ENCODE measurements at places on chromosomes 3 and 15. TPM values are rescaled to one million over a fixed set of nuclear protein-coding genes. Genes with fewer than 3 reads are reported as not detected.

The IRAK2 gene
- 4.7 TPM for total RNA-seq

The SERPINI2 gene
- not detected for total RNA-seq

The PPP1R2 gene
- 75.1 TPM for total RNA-seq

The SHF gene
- total RNA-seq: 2.0 TPM

The CKMT1A gene
- not detected for total RNA-seq

- H3K27ac ChIP-seq: no peak overlapping the region
- no peaks in the 10 kb centered on the region for H3K27me3 ChIP-seq
- no peak for DNase-seq
- H3K4me3 ChIP-seq: no peak overlapping the region
- peaks cover 10% of the 10 kb centered on the region for H3K4me1 ChIP-seq
These were observed 48.1 kb upstream of the MAP4 start for GRCh38 chr3:48064292-48064829.

- H3K4me3 ChIP-seq: no peak overlapping the region
- no peak for DNase-seq
- H3K27ac ChIP-seq: no peak overlapping the region
- no peaks in the 10 kb centered on the region for H3K4me1 ChIP-seq
These were observed 149.5 kb downstream of the TP63 start for GRCh38 chr3:189780546-189781270.

- DNase-seq: no peak
- no peaks in the 10 kb centered on the region for H3K27me3 ChIP-seq
- H3K4me1 ChIP-seq: peaks cover 13% of the 10 kb centered on the region
- no peak overlapping the region for H3K27ac ChIP-seq
- no peaks in the 10 kb centered on the region for H3K36me3 ChIP-seq
These were observed 5.2 kb upstream of the LCTL start for GRCh38 chr15:66570842-66571478.

- no peak overlapping the region for H3K4me3 ChIP-seq
- no peak for DNase-seq
- H3K27me3 ChIP-seq: no peaks in the 10 kb centered on the region
- no peaks in the 10 kb centered on the region for H3K4me1 ChIP-seq
These were observed 298.6 kb upstream of the ZNF717 start for GRCh38 chr3:76083992-76084391.

GRCh38 chr15:83113881-83114674, 6.6 kb downstream of the TM6SF1 start:
- H3K4me3 ChIP-seq: no peak overlapping the region
- no peaks in the 10 kb centered on the region for H3K27me3 ChIP-seq
- peaks cover 22% of the 10 kb centered on the region for H3K4me1 ChIP-seq
- no peak overlapping the region for H3K27ac ChIP-seq

DNA sequence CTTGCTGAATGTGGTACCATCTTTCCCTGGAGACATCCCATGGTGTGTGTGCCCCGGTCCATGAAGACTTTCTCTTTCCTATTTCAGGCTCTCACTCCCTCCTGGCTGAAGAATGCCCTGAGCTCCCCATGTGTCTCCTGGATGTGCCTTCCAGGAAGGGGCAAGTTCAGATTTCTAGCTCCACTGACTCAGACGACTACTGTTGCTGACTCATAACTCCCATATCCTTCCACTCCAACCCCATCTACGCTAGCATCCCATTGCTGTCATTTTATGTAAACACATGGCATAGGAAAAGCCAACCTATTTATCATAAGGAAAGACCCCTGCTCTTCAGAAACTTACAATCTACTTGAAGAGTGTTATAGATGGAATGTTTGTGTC, 95.0 kb downstream of the ADCY5 start:
- no peak overlapping the region for H3K4me3 ChIP-seq
- H3K27me3 ChIP-seq: peaks cover 3% of the 10 kb centered on the region

GRCh38 chr3:21779909-21780308, 28.9 kb upstream of the ZNF385D start:
- no peaks in the 10 kb centered on the region for H3K4me1 ChIP-seq
- no peak overlapping the region for H3K27ac ChIP-seq
- H3K27me3 ChIP-seq: no peaks in the 10 kb centered on the region
- no peak overlapping the region for H3K4me3 ChIP-seq
- H3K36me3 ChIP-seq: no peaks in the 10 kb centered on the region

DNA sequence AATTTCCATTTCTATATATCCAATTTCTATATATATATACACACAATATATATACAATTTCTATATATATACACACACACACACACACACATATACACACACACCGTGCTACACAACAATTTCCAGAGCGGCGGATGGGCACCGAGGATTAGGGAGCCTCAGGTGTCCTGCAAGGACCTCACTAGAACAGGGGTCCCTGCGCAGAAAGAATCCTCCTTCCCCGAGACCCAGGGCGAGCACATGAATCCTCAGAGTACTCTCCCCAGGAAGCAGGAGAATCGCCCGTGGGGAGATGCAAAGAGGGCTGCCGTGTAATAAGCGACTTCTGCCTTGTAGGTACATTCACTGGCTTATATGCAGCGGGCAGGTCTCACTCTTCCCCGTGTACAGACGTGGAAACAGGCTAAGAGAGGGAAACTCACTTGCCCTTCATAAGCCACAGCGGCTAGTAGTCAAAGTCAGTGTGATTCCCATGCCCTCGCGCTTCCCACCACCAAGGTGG, 467 bp downstream of the PIF1 start:
- H3K27me3 ChIP-seq: no peaks in the 10 kb centered on the region
- DNase-seq: no peak
- peak overlapping the region; percentile 48 for H3K4me3 ChIP-seq
- H3K36me3 ChIP-seq: peaks cover 35% of the 10 kb centered on the region
- H3K4me1 ChIP-seq: peaks cover 31% of the 10 kb centered on the region

DNA sequence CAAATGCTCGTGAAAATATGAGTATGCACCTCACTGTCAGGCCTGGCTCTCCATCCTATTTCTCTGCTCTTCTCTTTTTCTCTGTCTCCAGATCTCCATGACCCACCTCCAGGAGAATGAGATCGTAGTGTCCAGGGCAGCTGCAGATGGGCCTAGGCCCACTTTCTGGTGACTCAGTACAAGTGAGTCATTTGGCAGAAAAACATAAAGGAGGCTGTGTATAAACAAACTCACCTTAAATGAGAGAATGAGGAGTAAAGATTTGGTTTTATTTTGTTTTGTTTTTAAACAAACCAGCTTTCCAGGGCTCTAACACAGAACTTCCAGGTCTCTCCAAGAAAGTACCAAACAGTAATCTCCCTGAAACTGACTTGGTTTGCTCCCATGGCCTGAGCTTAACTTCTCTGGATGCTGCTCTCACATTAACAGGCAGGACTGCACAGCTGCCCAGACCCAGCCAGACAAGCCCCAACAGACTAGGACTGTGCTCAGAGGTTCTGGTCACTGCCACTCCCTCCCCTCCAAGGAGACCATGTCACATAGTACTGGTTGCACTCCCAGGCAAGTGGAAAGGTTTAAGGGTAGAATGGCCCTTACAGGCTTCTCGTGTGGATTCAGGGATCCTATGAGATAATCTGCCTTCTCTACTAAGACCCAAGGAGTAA, 1.5 kb upstream of the HEG1 start:
- H3K4me1 ChIP-seq: peaks cover 72% of the 10 kb centered on the region
- DNase-seq: peak; percentile 69
- H3K27ac ChIP-seq: peak overlapping the region; percentile 0
- peaks cover 12% of the 10 kb centered on the region for H3K36me3 ChIP-seq

- no peak for DNase-seq
- no peaks in the 10 kb centered on the region for H3K4me1 ChIP-seq
- no peak overlapping the region for H3K4me3 ChIP-seq
- no peaks in the 10 kb centered on the region for H3K27me3 ChIP-seq
- H3K36me3 ChIP-seq: no peaks in the 10 kb centered on the region
These were observed 56.6 kb downstream of the SH3GL3 start for GRCh38 chr15:83503595-83504364.

DNA sequence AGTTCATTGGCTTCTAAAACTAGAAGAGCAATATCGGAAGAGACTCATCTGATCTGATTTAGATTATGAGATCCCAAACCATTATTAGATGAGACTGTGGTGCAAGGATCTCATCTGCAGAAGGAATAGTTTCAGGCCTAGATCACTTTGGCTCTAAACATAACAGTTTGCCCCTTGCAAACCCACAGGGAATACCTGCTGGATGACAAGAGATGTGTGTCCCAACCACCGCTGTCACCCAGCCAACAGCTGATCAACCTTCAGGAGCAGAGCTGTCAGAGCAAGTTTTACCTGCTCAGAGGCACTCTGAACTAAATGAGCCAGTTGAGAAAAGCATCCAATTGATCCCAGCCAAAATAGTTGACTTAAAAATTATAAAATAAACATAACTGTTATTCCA, 64.0 kb upstream of the ST3GAL6 start:
- H3K27me3 ChIP-seq: no peaks in the 10 kb centered on the region

All from SJSA1 (cell line).